ENCODE measurements at places on chromosomes 16 and 17. TPM values are rescaled to one million over a fixed set of nuclear protein-coding genes. Genes with fewer than 3 reads are reported as not detected.

Gene SERPINF2
- total RNA-seq: not detected

Gene ESRP2
- total RNA-seq: 0.85 TPM

Gene TLK2
- 37.4 TPM for total RNA-seq

Gene ARHGAP44
- 0.55 TPM for total RNA-seq

Gene CD300LB
- total RNA-seq: not detected

Gene WNK4
- 0.42 TPM for total RNA-seq

Gene CPNE7
- 17.3 TPM for total RNA-seq

Gene TBC1D3C
- total RNA-seq: not detected

Gene CACNG5
- total RNA-seq: not detected

Gene SMIM36
- total RNA-seq: not detected

Gene DLX4
- total RNA-seq: 0.86 TPM

Gene ACSM5
- total RNA-seq: not detected

Gene LRRC75A
- 1.2 TPM for total RNA-seq

Gene CLCN7
- total RNA-seq: 33.7 TPM

Gene STX4
- total RNA-seq: 29.2 TPM

Gene AATK
- 0.41 TPM for total RNA-seq

Gene TK1
- 195 TPM for total RNA-seq

Gene CCL11
- not detected for total RNA-seq

Gene AIPL1
- total RNA-seq: not detected

Gene TIGD7
- total RNA-seq: 2.9 TPM

Gene ZPBP2
- total RNA-seq: 0.34 TPM

Gene MRM1
- 16.4 TPM for total RNA-seq

Gene TMC5
- total RNA-seq: not detected

Gene KRTAP2-2
- not detected for total RNA-seq

Gene CCL1
- total RNA-seq: not detected

All from activated CD4-positive, alpha-beta T cell treated with anti-CD3 and anti-CD28 coated beads for 36 hours (primary cell).